ENCODE measurements at places on chromosomes 2 and 18.
A peak's percentile ranks its signal among the peaks of the same experiment; 100 is the strongest.

GRCh38 chr2:234514873-234515638, 18.2 kb upstream of the ARL4C start:
- DNase-seq, result peak; percentile 23

- no peak for DNase-seq
Observed at GRCh38 chr18:11861583-11862288, 10.5 kb downstream of the CHMP1B start.

DNA sequence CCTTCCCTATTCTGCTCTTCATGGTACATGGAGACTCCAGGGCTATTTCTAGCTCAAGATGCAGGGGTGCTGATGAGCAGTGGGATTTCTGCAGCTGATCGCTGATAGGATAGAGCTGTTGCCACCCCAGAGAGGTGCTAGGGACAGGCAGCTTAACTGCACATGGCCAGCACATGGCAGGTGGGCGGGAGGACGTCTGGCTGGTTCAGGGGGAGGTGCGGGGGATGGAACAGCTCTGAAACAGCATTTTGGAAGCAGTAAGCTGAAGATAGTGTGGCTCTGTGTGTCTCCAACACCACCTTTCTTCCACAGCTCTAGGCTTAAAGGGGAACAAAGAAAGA, 151.9 kb upstream of the PELI1 start:
- no peak for DNase-seq

DNA sequence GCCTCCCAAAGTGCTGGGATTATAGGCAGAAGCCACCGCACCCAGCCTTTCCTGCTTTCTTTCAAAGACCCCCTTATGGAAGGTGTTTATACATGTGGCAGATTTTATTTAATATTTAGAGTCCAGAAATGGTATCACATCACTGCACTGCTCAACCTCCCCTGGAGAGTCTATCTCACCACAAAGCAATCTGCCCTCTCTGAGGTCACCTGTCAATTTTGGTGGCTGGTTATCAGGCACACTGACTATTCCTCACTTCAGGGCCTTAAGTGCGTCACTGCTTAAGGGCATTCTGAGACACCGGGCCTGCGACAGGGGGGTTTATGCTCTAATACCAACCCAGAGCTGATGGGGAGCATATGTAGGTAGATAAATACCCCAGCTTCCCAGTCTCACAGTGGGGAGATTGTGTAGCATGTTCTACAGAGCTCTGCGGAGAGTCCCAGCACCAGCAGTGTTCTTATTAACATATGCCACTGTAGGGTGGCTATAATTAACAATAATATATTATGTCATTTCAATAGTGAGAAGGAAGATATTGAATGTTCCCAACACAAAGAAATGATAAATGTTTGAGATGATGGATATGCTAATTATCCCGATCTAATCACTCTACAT, 42.7 kb upstream of the ZDBF2 start:
- no peak for DNase-seq

- peak; percentile 67 for DNase-seq
Observed at GRCh38 chr18:44537526-44537925, 143.2 kb upstream of the SETBP1 start.

GRCh38 chr18:57954935-57955334, 89.1 kb upstream of the NEDD4L start:
- no peak for DNase-seq

DNA sequence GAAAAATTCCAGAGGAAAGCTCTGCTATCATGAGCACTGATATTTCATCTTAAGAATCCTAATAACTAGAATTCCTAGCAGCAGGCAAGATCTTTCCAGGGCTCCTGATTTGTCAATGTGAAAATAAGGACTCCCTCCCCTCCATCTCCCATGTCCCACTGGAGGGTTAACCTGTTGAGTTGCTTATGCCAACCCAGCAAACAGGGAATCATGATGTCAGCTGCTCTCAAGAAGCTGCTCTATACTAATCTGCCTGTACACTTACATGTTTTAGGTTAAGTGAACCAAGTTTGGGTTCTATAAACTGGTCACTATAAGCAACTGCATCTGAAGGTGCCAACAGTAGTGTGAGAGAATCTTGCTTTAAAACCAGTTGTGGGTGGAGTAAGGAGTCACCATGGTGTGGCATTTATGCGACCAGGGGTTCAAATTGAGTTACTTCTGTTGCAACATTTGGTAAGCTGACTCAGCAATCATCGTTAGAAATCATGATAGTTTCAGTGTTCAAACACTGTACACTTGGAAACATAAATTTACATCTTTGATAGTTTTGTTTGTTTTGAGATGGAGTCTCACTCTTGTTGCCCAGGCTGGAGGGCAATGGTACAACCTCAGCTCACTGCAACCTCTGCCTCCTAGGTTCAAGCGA, 53.4 kb downstream of the STK25 start:
- no peak for DNase-seq

Data from ELR (cell line).